SJSA1 (cell line): ENCODE measurements at places on chromosomes 16 and 17. TPM values are rescaled to one million over a fixed set of nuclear protein-coding genes. Genes with fewer than 3 reads are reported as not detected.
A peak's percentile ranks its signal among the peaks of the same experiment; 100 is the strongest.

The MT4 gene
- total RNA-seq, result not detected in 2 replicates

The ADGRG3 gene
- not detected in 2 replicates for total RNA-seq

DNA sequence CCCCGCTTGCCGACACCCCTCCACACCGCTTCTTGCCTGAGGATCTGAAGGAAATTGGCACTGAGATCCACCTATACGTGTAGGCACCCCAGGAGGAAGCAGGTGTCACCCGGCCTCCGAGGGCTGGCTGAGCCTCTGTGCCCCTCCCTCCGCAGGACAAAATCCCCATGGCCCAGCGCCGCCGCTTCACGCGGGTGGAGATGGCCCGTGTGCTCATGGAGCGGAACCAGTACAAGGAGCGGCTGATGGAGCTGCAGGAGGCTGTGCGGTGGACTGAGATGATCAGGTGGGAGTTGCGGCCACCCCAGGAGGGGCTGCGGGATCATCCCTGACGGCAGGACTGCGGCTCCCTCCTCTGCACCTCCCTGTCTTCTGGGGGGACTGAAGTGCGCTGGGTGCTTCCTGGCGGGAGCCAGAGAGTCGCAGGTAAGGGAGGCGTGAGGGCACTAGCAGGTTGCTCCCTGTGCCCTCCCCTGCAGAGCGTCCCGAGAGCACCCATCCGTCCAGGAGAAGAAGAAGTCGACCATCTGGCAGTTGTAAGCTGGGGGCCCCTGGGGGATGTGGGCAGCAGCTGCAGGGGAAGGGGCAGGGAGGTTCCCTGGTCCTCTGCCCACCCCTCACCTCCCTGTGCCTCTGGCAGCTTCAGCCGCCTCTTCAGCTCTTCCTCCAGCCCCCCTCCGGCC is 9.0 kb downstream of the NME3 start:
- no peak overlapping the region for H3K27ac ChIP-seq
- H3K27me3 ChIP-seq, result no peaks in the 10 kb centered on the region
- no peaks in the 10 kb centered on the region for H3K4me1 ChIP-seq
- H3K4me3 ChIP-seq, result no peak overlapping the region
- peaks cover 89% of the 10 kb centered on the region for H3K36me3 ChIP-seq
- DNase-seq, result no peak

DNA sequence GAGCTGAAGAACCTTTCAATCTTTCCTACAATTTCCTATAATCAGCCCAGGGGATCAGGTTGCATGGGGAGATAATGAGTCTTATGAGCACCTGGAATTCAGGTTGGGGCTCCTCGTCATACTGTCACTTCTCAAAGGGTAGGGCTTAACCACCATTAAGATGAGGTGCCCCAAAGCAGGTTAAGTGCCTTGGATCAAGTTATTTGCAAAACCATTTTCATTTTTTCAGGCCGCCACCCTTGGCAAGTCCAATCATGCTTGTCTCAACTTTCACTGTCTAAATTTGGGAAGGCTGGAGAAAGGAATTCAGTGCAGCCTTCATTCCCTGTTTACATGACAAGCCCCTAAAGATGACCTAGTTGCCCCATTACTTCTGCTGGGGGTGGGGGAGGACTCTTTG is 44.9 kb upstream of the TANGO6 start:
- H3K4me3 ChIP-seq, result no peak overlapping the region
- no peaks in the 10 kb centered on the region for H3K4me1 ChIP-seq
- no peaks in the 10 kb centered on the region for H3K27me3 ChIP-seq
- DNase-seq, result no peak
- H3K27ac ChIP-seq, result no peak overlapping the region

GRCh38 chr16:6698548-6698947 is 634.1 kb upstream of the RBFOX1 start:
- no peak overlapping the region for H3K4me3 ChIP-seq
- H3K36me3 ChIP-seq, result no peaks in the 10 kb centered on the region
- no peak overlapping the region for H3K27ac ChIP-seq
- no peaks in the 10 kb centered on the region for H3K27me3 ChIP-seq
- no peak for DNase-seq

- no peak overlapping the region for H3K4me3 ChIP-seq
- peaks cover 30% of the 10 kb centered on the region for H3K4me1 ChIP-seq
- 0 out of 2 replicates have a peak overlapping the region, but pooled peaks have one; percentile 2 for H3K27ac ChIP-seq
- no peaks in the 10 kb centered on the region for H3K27me3 ChIP-seq
Observed at GRCh38 chr17:45091778-45092425, 30.8 kb downstream of the NMT1 start.

DNA sequence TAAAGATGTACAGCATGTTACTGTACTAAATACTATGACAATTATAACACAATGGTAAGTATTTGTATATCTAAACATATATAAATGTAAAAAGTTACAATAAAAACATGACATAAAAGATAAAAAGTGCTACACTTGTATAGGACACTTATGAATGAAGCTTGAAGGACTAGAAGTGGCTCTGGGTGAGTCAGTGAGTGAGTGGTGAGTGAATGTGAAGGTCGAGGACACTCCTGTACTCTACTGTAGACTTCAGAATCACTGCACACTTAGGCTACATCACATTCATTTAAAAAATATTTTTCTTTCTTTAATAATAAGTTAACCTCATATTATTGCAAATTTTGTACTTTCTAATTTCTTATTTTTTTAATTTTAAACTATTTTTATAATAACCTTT is 1476.7 kb upstream of the CDH8 start:
- no peaks in the 10 kb centered on the region for H3K4me1 ChIP-seq
- no peak overlapping the region for H3K27ac ChIP-seq
- no peaks in the 10 kb centered on the region for H3K27me3 ChIP-seq
- H3K36me3 ChIP-seq, result no peaks in the 10 kb centered on the region
